ENCODE measurements at places on chromosomes 1 and 21.
A peak's percentile ranks its signal among the peaks of the same experiment; 100 is the strongest.

GRCh38 chr1:14110040-14110439 is 410.1 kb downstream of the PRDM2 start:
- no peak for DNase-seq

DNA sequence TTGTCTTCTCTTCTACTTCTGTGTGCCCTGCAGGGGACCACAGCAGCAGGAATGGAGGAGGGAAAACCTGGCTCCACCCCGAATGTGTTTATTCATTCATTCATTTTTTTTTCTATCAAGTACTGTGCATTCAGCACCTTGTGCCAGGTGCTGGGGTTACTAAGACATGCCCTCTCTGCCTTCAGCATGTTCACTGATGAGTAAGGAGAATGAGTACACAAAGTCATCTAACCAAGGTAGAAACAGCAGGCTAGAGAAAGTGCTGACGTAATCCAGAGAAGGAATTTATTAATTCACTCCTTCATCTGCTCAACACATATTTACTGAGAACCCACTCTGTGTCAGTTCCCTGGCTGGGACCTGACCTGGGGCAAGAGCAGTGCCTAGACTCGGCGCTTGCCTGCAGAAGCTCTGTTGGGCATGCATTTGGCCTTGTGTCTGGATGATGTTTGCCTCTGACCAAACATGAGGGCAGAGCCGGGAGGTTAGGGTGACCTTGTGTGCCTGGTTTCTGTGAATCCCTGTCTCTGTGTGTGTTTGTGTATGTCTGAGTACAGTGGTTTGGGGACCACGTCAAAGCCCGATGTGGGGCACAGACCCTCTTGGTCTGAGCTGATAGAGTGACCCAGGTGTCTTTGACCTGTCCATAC is 3.3 kb upstream of the MYOG start:
- no peak for DNase-seq

GRCh38 chr1:152049291-152050083 is 12.7 kb upstream of the S100A11 start:
- DNase-seq, result no peak

DNA sequence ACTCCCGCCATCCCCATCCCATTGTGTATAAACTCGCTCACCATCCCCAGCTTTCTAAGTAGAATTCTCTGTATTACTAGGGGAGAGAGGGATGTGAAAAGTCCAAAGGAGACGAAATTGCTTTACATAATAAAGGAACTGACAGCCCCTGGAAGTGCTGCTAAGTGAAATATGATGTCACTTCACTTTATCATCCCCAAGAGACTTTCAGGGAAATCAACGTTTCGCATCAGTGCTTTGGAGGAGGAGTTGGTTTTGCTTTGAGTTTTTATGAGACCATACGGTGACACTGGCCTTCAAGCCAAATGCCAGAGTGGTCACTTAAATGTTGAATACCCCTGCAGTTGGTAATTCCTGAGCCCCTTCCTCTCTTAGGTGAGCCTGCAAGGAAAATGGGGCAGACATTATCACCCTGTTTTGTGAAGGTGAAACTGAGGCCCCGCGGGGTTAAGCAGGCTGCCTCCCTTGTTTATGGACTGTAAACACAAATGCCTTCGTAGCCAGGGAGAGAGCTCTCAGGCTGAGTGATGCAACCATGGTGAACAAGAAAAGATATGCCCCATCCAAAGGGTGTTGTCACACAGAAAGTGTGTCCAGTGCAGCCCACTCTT is 58.4 kb upstream of the KAZN start:
- DNase-seq, result no peak

GRCh38 chr1:17790383-17791054 is 35.4 kb downstream of the ACTL8 start:
- no peak for DNase-seq

GRCh38 chr21:44695184-44695583 is 1.8 kb upstream of the KRTAP10-12 start:
- DNase-seq, result no peak

- DNase-seq, result peak; percentile 59
These were observed 7.1 kb upstream of the SSBP3 start for GRCh38 chr1:54413295-54413694.

DNA sequence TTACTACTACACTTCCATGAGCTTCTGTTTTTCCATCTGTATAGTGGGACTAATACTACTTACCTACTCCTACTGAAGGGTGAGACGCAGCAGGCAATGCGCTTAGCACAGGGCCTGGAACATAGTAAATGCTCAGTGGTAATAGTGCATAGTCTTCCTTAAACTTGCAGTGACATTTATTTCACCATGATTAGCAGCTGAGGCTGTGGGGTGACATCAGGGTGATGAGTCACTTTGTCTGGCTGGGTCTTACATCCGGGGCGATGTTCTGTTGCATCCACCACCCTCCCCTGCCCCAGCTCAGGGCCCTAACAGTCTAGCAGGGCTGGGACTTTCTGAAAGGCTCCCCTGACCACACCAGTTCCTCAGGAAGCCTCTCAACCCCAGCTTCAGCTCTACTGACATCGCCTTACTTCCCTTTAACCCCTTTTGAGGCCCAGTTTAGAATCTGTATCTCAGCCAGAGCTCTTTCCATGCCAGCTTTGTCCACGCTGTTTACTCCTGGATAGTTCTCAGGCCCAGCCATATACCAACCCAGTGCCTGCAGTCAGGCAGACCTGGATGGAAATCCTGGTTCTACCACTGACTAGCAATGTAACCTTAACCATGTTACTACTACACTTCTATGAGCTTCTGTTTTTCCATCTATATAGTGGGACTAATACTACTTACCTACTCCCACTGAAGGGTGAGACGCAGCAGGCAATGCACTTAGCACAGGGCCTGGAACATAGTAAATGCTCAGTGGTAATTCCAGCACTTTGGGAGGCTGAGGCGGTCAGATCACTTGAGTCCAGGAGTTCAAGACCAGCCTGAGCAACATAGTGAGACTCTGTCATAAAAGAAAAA is 66.3 kb downstream of the CD58 start:
- peak; percentile 90 for DNase-seq

- no peak for DNase-seq
These were observed 34.0 kb upstream of the BCAR3 start for GRCh38 chr1:93715529-93716126.

GRCh38 chr1:192061556-192061955 is 96.7 kb upstream of the RGS18 start:
- no peak for DNase-seq

DNA sequence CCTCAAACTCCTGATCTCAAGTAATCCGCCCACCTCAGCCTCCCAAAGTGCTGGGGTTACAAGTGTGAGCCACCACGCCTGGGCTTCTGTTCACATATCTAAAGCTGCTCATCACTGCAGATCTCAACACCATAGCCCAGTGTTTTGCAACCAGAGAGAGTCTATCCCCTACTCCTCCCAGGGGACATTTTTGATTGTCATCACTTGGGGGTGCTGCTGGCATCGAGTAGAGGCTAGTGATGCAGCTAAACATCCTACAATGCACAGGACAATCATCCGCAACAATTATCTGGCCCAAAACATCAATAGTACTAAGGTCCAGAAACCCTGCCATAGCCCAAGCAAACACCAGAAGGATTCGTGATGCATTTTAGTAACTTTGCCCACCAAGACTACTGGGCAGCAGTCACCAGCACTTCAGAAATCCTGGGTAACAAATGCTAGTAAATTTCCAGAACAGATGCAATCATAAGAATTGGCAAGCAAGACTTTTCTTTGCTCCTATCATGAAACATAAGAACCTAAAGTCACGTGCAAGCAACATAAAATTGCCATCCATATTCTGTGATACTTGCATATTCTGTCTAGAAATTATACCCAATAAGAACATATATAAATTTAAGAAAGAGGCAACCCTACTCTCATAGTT is 159.2 kb downstream of the APP start:
- DNase-seq, result no peak

GRCh38 chr1:29415156-29415830 is 179.0 kb downstream of the PTPRU start:
- DNase-seq, result no peak

GRCh38 chr1:227791425-227792143 is 23.9 kb upstream of the PRSS38 start:
- no peak for DNase-seq

GRCh38 chr1:213327017-213327667 is 276.1 kb downstream of the RPS6KC1 start:
- no peak for DNase-seq

DNA sequence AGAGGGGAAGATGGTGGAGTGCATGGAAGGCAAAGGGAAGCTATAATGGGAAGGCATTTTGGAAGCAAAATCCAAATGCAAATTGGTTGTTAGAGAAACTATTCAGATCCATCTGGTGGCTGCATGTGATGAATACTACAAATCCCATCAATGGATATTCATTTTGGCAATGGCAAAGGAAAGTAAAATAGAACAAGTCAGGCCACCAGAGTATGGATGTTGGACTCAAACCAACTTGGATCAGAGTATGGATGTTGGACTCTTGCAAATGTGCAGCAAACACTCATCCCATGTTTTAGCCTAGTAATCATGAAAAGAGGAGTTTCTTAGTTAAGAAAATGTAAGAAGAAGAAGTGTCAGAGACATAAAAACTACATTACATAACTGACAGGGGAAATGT is 289.6 kb upstream of the DAB1 start:
- DNase-seq, result no peak

- no peak for DNase-seq
These were observed 285.4 kb upstream of the USP24 start for GRCh38 chr1:55500601-55501000.

DNA sequence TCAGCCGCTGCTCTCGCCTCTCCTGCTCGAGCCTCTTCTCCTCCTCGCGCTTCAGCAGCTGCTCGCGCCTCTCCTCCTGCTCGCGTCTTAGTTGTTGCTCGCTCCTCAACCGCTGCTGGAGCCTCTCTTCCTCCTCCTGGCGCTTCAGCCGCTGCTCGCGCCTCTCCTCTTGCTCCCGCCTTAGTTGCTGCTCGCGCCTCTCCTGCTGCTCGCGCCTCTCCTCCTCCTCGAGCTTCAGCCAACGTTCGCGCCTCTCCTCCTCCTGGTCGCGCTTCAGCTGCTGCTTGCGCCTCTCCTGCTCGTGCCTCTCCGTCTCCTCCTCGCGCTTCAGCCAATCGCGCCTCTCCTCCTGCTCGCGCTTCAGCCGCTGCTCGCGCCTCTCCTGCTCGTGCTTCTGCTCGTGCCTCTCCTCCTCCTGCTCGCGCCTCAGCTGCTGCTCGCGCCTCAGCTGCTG is 3.7 kb downstream of the TCHH start:
- DNase-seq, result no peak

DNA sequence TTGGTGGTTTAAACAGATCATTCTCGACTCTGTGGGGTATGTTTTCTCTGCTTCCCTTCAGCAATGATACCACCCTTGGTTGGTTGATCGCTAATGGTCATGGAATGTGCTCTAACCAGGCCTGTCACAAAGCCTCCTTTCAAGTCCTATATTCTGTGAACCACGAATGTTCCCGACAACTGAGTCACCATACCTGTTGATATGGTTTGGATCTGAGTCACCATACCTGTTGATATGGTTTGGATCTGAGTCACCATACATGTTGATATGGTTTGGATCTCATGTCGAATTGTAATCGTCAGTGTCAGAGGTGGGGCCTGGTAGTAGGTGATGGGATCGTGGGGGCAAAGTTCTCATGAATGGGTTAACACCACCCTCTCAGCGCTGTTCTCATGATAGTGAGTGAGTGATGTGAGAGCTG is 10.2 kb upstream of the CAMK2N1 start:
- DNase-seq, result peak; percentile 29

DNA sequence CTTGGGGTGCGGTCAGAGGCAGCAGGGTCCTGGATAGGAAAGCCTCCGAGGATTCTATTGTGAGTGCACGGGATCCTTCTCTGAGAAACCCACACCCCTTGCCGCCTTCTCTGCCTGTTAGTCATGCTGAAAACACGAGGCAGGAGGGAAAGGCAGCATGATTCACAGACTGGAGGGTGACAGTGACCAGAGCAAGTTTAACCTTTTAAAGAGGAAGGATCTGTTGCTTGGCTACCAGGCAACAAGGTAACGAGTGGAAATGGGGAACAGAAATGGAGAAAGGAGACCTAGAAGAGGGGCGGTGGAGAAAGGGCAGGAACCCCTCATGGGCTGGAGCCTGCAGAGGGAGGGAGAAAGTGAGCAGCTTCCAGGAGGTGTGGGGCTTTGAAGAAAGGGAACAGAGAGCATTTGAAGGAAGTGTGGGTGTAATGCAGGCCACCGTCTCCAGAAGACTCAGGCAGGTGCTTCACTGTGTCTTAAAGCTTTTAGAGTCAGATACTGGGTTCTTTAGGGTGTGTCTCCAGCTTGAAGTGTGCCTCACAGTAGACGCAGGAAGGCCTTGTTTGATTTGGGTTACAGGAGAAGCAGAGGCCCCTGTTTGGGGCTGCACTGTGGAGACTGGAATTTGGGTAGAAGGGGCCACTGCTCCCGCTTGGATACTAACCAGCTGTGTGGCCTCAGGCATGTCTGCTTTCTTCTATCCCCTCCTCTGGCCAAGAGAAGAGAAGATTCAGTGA is 19.1 kb downstream of the OPTC start:
- peak; percentile 63 for DNase-seq

DNA sequence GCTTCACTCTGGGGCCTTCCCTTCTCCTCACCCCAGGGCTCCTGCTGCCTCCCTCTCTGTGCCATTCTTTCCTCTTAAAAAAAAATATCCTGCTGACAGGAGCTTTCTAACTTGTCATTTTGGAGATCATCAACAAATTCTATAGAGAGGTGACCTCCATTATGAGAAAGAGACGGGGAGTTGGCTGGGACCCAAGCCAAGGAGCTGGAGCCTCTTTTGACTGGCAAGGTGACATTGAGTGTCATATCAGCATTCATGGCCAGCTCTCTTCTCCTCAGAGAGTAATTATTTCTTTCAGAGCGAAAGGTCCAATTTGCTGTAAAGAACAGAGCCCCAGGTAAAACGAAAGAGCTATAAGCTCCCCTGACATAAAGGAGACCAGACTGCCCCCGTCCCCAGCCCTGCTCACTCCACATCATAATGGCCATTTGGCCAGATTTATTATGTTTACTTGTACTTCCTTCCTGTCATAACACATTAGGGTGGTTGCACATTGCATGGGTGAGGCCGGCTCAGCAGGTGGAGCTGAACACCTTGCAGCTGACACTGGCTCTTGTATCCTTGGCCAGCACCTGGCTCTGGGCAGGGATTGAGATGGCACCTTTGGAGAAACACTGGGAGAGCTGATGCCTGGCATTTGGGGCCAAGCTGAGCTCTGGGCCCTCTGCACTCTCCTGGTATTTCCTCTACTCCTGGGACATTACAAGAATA is 404.0 kb upstream of the VAMP3 start:
- DNase-seq, result no peak

GRCh38 chr21:38938343-38938742 is 132.6 kb downstream of the ETS2 start:
- DNase-seq, result peak; percentile 11

DNA sequence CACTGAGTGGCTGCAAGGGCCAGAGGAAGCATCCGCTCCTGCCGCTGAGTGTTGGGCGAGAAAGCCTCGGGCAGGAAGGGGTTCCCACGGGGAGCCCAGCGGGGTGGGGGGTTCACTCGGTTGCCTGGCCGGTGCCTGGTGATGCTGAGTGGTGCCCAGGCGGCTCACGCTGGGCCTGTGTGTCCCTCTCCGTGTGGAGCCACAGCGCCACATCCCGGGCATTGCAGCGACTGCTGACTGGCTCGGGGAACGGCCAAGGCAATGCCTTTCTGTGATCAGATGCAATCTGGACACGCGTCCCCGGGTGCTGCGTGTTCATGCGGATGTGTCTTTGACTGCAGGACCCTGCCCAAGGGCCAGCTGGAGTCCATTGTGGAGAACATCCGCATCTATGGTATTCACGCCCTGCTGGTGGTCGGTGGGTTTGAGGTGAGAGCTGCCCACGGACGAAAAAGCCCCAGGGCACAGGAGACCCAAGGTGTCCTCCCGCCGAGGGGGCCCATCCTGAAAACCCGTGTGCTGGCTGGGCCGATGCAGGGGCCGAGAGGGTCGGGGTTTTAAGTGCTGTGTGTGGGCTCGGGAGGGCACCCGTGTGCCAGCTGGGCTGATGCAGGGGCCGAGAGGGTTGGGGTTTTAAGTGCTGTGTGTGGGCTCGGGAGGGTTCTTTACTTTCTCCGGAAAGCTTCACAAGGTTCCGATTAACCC is 16.4 kb downstream of the CFAP410 start:
- DNase-seq, result no peak

Measured in CD4-positive, alpha-beta T cell treated with Interleukin-6 for 4 hours (primary cell).